Stimulated activated CD4-positive, alpha-beta T cell treated with anti-CD3 and anti-CD28 coated beads, Interleukin-15, amount 100 ng/mL, for 1 hour (primary cell): ENCODE measurements at places on chromosomes 1 and 21.

DNA sequence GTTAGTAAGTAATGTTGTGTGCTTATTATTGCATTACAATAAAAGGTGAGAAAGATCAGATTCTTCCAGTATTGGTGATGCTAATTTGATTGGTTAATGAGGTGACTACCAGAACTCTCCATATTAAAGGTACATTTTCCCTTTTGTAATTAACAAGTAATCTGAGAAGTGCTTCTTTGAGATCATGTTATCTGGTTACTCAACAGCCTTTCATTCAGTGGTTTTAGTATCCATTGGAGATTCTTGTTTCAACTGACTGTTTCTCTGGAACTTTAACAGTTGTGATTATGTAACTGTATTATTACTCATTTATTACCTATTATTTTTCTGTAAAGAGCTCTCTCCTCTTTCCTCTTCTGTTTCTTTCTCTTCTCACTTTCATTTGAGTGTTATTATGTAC is 86.7 kb downstream of the PEX14 start:
- no peak for DNase-seq

GRCh38 chr1:12150456-12151200 is 16.2 kb upstream of the TNFRSF1B start:
- DNase-seq = no peak

- DNase-seq = no peak
These were observed 19.0 kb downstream of the CRYZ start for GRCh38 chr1:74713849-74714248.

DNA sequence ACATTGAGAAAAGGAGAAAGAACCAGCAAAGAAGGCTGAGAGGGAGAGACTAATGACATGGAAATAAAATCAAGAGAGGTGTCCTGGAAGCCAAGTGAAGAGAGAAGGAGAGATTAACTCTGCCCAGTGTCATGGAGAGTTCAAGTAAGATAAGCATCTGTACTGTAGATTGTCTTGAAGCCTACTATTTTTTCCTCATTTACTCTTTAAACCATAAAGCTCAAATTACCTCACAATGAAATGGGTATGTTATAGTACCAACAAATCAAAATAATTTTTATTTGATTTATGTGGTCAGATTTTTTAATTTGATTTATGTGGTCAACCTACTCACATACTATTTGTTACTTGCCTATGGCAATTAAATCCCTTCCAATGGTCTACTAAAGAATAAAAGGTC is 5.2 kb upstream of the PALMD start:
- no peak for DNase-seq

- no peak for DNase-seq
These were observed 388.0 kb downstream of the PLPP3 start for GRCh38 chr1:56191369-56191768.

DNA sequence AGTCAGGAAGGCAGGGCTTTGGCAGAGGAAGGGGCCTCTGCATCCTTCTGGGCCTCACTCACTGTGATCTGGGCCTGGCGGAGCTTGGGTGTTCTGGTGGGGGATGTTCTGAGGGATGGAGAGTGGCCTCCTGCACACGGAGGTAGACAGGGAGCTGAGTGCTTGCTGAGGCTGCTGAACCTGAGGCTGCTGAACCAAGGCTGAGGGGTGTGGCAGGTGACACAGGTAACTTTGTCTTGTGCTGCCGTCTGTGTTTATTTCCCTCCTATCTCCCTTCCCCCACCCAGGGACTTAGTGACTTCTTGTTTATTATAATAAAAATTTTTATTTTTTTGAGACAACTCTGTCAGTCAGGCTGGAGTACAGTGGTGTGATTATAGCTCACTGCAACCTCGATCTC is 37.7 kb upstream of the IFNLR1 start:
- DNase-seq = no peak

GRCh38 chr1:58402444-58402843 is 144.1 kb downstream of the OMA1 start:
- no peak for DNase-seq

DNA sequence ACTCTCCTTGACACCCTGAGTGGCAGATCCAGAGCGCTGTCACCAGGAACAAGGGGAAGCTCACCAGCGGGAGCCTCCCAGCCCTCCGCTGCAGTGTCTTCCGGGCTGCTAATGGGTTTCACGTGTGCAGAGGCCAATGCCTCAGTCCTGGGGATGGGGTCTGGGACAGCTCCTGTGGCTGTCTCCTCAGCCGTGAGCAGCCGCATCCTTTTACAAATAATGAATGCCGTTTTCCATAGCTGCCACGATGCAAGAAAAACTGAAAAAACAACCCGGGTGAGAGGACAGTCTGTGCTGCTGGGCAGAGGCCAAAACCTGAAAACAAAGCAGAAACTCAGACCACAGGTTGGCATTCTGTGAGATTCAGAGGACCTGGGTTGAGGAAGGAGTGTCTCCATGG is 212.2 kb upstream of the RAB4A start:
- DNase-seq = no peak

GRCh38 chr1:9561429-9561828 is 22.2 kb downstream of the SLC25A33 start:
- DNase-seq = no peak

DNA sequence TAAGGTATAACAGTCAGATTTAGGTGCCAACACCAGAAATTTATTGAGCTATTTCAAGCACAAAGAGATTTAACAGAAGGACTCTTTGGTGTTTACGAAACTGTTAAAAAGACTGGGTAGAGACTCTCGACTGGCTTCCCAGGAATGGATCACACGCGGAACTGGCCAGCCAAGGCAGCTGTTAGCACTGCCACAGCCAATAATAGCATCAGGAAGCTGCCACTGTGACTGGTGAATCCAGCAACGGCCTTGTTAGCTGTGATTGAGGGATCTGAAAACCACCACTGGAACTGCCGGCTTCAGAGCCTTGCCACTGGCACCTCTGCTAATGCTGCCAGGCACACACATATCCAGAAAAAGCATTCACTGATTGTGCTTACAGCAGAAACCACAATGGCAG is 10.6 kb upstream of the SIM2 start:
- no peak for DNase-seq

DNA sequence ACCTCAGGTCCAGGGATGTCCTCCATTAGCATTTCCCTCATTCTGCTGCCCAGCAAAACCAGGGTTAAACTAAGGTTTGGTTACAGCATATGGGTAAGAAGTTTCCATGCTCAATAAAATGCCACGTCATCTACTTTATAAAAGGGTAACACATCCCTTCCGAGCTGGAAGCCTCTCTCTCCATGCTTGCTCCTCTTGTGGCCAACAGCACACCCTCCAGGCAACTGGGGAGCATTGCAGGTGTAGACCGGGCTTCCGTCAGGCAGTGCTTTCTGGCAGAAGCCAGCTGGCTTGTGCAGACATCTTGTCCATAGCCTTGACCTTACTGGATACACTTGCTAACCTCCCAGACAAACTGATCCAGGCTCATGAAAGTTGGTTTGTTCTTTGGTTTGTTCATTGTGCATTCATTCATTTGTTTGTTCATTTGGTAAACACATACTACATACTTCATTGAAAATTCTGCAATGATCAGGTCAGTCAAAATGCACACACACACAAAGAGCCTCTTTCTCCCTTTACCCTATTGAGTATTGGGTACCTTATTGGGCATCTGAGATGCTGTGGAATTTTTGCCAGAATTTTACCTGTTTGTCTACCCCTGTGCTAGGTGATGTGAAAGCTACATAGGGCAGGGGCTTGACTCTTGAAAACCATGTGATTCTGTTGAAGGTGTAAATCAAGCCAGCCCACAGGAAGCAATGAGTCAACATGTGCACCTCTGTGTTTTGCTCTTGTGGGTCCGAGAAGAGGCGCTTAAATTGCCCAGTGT is 422.8 kb downstream of the CAMTA1 start:
- DNase-seq = no peak

DNA sequence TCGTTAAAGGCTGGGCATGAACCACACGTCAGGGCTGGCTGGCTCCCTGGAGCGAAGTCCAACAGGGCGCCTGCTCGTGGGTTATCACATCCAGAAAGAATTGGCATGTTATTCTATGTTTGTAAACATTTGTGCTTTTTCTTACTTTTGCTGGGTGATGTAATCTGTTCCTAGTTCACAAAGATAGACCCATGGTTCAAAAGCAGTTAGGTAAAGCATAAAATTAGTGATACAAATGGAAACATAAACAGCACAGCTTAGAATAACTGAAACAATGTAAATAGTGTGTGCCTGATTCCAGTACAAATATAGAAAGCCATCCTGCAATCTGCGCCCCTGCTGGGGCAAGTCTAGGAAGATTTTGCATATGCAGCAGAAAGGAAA is 184.0 kb upstream of the C1orf174 start:
- no peak for DNase-seq

- no peak for DNase-seq
These were observed 1.8 kb downstream of the RERE start for GRCh38 chr1:8815582-8816151.

DNA sequence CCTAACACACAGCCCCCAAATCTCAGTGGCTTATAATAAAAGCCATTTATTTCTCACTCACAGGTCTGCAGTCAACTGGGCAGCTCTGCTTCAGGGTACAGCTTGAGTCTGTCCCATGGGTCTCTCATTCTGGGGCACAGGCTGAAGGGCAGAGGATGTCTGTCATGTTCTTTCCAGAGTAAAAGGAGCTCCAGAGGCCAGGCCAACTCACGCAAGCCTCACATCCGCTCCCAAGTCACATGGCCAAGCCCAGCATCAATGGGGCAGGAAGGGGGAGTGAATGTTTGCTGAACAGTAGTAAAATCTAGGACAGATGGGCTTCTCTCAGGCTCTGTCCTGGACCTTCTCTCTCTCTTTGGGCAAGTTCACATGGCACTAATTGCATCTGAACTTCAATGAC is 7.1 kb upstream of the SSBP3 start:
- DNase-seq = no peak

- no peak for DNase-seq
These were observed 20.5 kb downstream of the HTR1D start for GRCh38 chr1:23196627-23197328.
